Muscle of leg (tissue), 16 donors: ENCODE measurements at places on chromosomes 1 and 21. TPM values are rescaled to one million over a fixed set of nuclear protein-coding genes. Genes with fewer than 3 reads are reported as not detected.

- DNase-seq: no peak
These were observed 10.4 kb downstream of the NUCKS1 start for GRCh38 chr1:205739348-205740160.

The NVL gene
- polyA plus RNA-seq: 17.3 TPM

DNA sequence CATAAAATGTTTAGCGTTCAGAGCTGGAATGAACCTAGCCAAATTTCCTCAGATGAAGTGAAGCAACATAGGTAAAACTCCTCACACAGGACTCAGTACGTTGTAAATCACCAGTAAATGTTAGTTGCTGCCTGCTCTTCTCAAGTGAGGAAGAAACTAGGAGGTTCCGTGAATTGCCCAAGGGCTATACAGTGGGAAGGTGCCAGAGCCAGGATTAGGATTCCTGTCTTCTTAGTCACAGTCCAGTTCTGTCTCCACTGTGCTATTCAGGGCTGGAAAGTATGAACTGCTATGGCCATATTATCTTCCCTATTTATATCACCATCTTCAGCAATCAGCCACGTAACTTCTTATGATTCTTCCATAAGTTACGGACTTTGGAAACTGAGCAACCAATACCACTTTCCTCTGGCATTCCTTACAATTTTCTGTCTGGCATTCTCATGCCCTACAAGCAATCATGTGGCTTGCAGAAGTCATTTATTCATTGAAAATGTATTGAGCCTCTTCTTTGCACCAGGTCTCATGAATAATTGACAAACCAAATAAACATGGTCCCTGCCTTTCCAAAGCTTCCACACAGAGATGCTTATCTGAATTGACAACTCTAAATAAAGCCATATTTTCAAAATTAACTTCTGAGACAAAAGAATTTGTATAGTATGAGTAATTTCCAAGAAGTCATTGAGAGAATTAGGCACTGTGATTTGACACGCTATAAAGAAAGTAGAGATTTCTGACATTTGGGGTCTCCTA, 271.6 kb upstream of the SGIP1 start:
- peak; percentile 63 for DNase-seq

DNA sequence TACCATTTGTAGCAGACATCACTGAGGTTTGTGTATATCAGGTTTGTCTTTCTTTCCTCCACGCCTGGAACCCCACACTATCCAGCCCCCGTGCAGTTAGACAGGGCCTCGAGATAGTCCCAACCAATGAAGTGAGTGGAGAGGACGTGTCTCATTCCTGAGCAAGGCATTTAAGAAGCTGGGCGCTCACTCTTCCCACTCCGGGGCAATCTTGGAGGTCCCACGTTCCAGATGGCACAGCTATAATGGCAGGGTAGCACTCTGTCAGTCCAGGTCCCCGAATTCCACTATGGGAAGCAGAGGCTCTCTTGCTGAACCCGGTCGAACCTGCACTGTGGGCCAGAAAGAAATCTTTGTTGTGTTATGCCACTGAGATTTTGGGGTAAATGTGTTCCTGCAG, 57.3 kb upstream of the CSF3R start:
- DNase-seq: no peak

DNA sequence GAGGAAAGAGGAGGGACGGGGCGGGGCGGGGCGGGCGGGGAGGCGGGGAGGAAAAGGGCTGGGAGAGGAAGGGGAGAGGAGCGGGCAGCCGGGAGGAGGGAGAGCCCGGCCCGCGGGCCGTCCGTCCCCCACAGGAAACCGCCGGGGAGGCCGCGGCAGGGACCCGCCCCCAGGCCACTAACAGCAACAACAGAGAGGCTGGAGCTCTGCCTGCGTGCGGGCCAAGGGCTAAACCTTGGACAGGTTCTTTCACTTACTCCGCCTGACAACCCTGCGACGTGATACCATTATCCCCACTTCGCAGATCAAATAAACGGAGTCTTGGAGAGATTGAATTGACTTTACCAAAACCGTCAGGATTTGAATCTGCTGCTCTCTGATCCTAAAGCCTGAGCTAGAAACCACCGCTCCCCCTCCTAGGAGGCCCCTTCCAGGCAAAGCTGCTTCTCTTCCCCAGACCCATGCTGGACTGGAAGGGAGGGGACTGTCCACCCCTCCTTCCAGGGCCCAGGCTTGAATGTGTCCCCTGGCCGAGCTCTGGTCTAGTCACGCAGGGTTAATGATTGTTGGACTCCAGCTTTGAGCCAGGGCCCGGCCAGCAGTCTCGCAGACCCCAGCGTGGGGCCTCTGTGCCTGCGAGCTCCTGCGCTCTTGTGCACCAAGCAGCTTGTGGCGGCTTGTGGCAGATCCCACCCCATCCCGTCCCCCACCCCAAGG, at the start of gene EVA1B:
TSS of gene EVA1B (minus strand) at position 10 of the 717 bp plus-strand sequence. CDS start 608 bp downstream, outside the sequence.
- DNase-seq: peak; percentile 95

DNA sequence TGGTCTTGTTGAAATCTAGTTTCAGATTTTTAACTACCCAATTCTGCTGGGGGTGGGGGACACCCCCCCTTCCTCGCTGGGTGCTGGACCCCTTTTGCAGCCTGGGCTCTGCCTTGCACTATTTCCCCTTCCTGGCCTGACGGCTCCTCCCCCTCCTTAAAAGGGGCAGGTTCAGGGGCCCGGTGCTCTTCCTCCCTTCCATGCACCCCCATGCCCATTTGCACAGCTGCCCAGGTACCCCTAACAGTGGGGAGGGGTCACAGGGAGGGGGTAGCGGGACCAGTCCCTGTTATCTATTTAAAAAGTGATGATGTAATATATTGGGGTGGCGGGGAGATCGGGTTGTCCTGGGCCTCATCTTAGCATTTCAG, 15.3 kb downstream of the ZBTB7B start:
- DNase-seq: no peak

DNA sequence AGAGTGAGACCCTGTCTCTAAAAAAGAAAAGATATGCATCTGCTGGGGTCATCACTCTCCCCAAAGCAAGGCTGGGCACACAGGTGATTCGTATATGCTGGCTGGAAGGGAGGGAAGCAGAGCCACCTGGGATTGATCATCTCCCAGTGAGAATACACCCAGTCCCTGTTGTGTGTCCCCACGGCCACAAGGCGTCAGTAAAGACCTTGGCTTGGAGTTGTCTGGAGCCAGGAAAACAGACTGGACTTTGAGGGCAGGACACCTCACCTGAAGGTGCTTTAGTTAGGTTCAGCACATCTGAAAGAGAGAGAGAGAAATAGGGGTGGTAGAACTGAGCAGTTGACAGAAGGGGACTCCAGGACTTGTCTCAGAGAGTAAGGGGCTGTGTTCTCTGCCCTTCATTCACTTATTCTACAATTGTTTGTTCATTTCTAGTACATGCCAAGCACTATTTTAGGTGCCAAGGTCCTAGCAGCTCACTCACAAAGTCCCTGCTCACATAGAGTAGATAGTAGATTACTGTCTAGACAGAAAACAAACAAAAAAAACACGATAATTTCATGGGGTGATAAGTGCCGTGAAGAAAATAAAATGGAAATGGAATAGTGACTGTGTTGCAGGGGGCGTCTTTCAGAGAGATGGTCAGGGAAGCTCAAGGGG, 13.5 kb downstream of the CITED4 start:
- DNase-seq: peak; percentile 44

DNA sequence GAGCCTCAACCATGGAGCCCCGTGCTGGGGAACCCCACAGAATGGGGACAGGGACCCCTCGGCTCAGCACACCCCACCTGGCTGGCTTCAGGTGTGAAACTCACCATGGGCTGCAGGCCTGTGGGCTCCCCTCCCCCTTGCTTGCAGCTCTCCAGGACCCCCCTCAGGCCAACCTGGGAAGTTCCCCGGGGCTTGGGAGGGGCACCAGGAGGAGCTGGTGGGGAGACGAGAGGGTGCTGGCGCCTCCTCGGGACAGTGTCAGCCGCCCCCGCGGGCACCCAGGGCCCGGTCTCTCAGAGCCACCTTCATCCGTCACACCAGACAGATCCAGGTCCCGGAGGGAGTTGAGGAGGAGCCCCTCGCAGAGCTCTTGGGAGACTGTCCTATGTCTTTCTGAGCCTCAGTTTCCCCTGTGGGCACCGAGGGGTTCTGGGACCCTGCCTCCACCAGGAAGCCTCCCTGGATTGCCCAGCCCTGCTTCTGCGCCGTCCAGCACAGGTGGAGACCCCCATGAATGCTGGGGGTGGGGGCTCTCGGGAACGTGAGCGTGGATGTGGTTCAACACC, 657 bp upstream of the TNFRSF18 start:
- no peak for DNase-seq

DNA sequence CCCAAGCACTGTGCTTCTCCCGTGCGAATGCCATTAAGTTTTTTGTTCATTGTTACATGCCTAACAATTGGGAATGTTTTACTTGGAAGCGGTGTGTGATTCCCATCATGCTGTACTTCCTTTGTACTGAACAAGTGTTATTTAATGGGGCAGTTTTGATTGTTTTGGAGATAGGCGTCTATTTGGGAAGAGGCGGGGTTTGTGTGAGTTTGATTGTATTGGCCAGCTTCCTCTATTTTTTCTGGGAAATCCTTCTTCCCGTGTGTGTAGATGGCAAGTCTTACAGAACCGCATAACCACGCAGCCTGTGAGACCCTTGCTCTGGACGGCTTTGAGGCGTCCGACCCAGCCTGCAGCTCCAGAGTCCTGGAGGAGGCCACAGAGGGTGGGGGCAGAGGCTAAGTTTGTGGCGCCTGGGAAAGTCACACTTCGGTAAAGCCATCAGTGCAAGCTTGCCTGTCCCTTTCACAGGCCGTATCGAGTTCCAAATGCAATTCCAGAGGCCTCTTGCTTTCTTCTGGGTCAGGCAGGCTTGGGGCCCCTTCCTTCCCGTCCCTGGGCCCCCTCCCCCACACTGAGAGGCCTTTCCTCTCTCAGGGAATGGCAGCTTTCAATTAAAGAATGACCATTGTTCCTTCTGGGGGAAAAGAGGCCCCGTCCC, 210.3 kb downstream of the TOMM20 start:
- peak; percentile 79 for DNase-seq

DNA sequence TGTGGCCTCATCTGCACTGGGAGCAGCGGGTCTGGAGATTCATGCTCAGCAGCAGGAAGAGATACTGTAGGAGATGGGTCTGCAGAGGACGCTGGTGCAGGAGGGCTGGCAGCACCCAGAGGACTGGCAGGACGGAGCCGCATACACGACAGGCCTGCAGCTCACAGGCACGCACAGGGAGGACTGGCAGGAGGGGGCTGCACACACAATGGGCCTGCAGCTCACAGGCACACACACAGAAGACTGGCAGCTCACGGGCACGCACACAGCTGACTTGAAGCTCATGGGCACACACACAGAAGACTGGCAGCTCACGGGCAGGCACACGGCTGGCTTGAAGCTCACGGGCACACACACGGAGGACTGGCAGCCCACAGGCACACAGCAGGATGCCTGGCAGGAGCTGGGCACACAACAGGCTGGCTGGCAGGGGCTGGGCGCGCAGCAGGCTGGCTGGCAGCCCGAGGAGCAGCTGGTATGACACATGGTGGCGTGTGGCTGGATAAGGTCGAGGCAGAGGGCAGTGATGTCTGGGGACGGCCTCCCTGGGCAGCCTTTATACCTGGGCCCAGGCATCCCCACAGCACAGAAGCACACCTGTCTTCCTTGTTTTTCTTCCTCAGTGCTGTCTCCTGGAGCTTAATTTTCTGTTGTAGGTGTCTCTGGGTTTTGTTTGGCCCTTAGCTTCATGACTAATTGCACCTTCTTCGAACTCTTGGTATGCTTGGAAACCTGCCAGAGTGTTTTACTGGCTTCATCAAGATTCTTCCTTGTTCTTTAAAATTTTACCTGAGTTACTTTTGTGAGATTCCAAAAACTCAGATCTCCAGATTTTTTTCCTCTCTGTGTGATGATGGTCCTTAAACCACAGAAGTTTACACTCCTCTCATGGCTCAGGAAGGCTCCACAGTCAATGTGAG, at the start of gene KRTAP12-2:
TSS of gene KRTAP12-2 (minus strand) at position 527 of the 920 bp plus-strand sequence. CDS start at position 486, 41 bp downstream.
- peak; percentile 17 for DNase-seq

The OR6K3 gene
- polyA plus RNA-seq: not detected

The OR2L5 gene
- not detected for polyA plus RNA-seq

- DNase-seq: no peak
These were observed 1.1 kb downstream of the PGD start for GRCh38 chr1:10400013-10400412.

- no peak for DNase-seq
These were observed 4.3 kb downstream of the RHOC start for GRCh38 chr1:112702420-112703261.

- DNase-seq: no peak
These were observed 10.6 kb downstream of the RGSL1 start for GRCh38 chr1:182460550-182460951.

GRCh38 chr1:204283711-204284651, 70.2 kb upstream of the GOLT1A start:
- DNase-seq: no peak

DNA sequence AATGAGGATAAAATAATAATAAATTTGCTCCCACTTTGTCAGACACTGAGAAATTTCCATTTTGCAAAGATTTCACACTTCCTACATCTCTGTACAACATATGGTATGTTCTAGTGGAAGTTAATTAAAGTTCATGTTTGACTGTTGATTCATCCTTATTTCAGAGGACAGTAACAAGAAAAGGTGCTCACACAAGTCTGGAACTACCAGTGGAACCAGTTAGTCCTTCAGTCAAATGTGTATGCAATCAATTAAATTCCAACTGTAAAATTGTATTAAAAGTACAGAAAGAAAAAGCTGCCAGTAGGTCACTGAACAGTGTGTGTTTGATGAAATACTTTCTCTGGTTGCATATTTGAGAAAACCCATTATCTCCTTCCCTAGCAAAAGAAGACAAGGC, 496.0 kb upstream of the PKN2 start:
- no peak for DNase-seq

- no peak for DNase-seq
These were observed 109.9 kb upstream of the IFFO2 start for GRCh38 chr1:19066248-19066873.

- no peak for DNase-seq
These were observed 94.6 kb upstream of the ARHGEF16 start for GRCh38 chr1:3359756-3360440.

DNA sequence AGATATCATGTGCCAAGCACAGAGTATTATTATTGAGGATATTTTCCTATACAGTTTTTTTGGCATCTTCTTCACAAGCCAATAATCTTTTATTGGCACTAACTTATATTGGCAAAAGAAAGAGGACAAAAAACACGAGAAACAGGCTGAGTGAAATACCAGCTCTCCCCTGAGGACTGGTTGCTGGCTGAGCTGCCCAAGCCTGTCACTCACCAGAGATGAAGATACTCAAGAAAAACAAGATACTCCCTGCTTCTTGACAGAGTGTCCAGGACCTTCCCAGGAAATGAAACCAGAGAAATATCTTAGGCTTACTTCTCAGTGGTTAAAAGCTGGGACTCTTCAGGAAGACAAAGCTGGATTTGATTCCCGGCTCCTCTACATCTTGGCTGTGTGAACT, 35.9 kb upstream of the ATP1B1 start:
- peak; percentile 37 for DNase-seq

GRCh38 chr1:3069491-3070308, 697 bp downstream of the PRDM16 start:
- peak; percentile 82 for DNase-seq

GRCh38 chr1:32538887-32539583, at the start of gene ZBTB8A:
ZBTB8A (plus strand) TSS chr1:32539427; CDS start chr1:32592932, 53,505 bp downstream.
- peak; percentile 77 for DNase-seq

GRCh38 chr1:117286145-117286544, 75.4 kb upstream of the VTCN1 start:
- no peak for DNase-seq

- peak; percentile 93 for DNase-seq
These were observed 7.4 kb downstream of the IRF2BP2 start for GRCh38 chr1:234602334-234603220.

The NUDT17 gene
- 13.9 TPM for polyA plus RNA-seq

GRCh38 chr1:198649968-198650338, 11.1 kb downstream of the PTPRC start:
- no peak for DNase-seq

- no peak for DNase-seq
These were observed 44.9 kb downstream of the CAPN9 start for GRCh38 chr1:230791986-230792564.

- DNase-seq: no peak
These were observed 21.6 kb downstream of the KCND3 start for GRCh38 chr1:111967886-111968285.
